ENCODE measurements at places on chromosomes 7 and 10.

DNA sequence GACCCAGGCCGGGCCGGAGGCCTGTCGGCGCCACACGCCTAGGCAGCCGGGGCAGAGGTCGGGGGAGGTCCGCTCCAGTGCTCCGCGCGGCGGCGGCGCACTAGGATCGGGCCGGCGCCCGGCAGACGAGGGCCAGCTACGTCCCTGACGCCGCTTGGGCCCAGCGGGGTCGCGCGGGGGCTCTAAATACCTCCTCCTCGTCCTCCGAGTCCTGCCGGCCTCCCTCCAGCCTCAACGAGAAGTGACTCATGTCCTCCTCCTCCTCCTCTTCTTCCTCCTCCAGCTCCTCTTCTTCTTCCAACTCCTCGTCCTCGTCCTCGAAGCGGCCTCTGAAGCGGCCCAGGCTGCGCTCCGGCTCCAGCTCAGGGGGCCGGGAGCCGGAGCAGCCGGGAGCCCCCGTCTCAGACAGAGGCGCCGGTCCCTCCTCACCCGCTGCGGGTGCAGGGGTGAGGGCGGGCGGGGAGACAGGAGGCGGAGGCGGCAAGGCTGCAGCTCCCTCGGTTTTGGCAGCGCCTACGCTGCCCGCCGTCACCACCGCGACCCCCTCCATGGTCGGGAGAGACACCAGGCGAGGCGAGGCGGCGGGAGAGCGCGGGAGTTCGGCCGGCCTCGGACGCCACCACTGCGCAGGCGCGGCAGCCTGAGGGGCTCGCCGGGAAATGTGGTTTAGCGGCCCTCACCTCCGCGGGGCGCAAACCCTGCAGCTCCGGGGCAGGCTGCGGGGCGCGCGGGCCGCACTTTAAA lies at the start of gene PCGF6:
TSS of gene PCGF6 (minus strand) at position 624 of the 744 bp plus-strand sequence. CDS start at position 550, 74 bp downstream.
- H3K36me3 ChIP-seq, result peaks cover 10% of the 10 kb centered on the region
- H3K27me3 ChIP-seq, result no peaks in the 10 kb centered on the region
- DNase-seq, result peak; percentile 39
- peak within 1 kb of the TSS; percentile 71 for H3K4me3 ChIP-seq

DNA sequence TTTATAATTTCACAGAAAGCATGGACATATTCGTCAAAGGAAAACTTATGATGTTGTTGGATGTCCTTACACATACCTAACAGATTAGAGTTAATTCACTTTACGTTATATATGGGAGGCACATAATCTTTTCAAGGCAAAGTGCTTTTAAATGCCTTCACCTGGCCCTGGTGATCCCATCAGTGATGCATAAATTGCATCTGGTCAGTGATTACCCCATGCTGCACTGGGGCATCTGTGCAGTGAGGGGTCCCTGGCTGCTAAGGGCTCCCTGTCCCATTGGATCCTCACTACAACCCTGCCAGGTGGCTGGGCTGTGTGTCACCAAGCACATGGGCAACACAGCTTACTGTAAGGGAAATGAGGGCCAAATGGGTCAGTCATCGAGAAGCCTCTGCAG lies 441.1 kb downstream of the RPS24 start:
- DNase-seq, result no peak
- H3K4me3 ChIP-seq, result no peak overlapping the region
- H3K27me3 ChIP-seq, result no peaks in the 10 kb centered on the region
- no peaks in the 10 kb centered on the region for H3K36me3 ChIP-seq
- no peak overlapping the region for H3K27ac ChIP-seq

GRCh38 chr10:31700181-31700611 lies 228.4 kb downstream of the ARHGAP12 start:
- no peaks in the 10 kb centered on the region for H3K4me1 ChIP-seq
- no peak overlapping the region for H3K27ac ChIP-seq
- H3K36me3 ChIP-seq, result no peaks in the 10 kb centered on the region
- H3K27me3 ChIP-seq, result peaks cover 2% of the 10 kb centered on the region
- no peak overlapping the region for H3K4me3 ChIP-seq

GRCh38 chr10:7866176-7866575 lies 47.9 kb downstream of the TAF3 start:
- no peak for DNase-seq
- H3K27me3 ChIP-seq, result no peaks in the 10 kb centered on the region
- H3K36me3 ChIP-seq, result no peaks in the 10 kb centered on the region
- no peaks in the 10 kb centered on the region for H3K4me1 ChIP-seq

- no peak overlapping the region for H3K4me3 ChIP-seq
- H3K27me3 ChIP-seq, result peaks cover 18% of the 10 kb centered on the region
- no peak for DNase-seq
- no peak overlapping the region for H3K27ac ChIP-seq
- no peaks in the 10 kb centered on the region for H3K36me3 ChIP-seq
These were observed 6.5 kb upstream of the RET start for GRCh38 chr10:43070121-43071085.

DNA sequence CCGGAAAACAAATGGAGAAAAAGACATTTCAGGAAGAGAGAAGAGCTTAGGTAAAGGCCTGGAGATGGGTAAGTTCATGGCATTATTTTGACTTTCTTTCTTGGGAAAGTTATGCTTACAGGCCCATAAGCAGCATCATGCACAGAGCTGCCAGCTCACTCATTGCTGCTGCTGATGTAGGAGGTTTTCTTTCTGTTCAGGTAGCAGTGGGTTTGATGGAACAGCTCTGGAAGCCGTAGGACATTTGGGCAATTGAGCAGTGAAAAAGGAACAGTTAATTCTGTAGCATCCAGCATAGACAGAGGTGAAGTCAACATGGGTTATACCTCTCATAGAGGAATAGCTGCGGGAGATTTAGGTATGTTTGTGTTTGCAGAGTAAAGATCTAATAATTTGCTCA lies 3.3 kb downstream of the CHN2 start:
- peaks cover 17% of the 10 kb centered on the region for H3K4me1 ChIP-seq
- no peak overlapping the region for H3K4me3 ChIP-seq
- no peaks in the 10 kb centered on the region for H3K36me3 ChIP-seq
- no peak for DNase-seq
- no peaks in the 10 kb centered on the region for H3K27me3 ChIP-seq

DNA sequence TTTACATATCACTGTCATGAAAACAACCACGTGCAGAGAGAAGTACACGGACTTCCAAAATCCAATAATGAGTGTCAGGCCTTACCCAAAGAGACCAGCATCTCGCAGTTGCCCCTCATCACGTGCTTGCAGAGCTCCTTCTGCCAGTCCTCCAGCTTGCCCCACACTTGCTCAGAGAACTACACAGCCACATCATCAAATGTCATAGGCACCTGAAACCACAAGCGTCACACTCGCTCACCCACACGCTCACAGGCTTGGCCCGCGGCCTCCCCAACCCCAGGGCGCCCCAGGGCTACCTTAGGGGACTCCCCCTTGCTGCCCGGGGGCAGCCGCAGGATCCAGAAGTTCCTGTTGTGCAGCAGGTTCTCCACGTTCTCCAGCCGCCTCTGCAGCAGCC lies 123.4 kb upstream of the ZNF746 start:
- H3K27me3 ChIP-seq, result no peaks in the 10 kb centered on the region
- peaks cover 51% of the 10 kb centered on the region for H3K36me3 ChIP-seq
- H3K4me1 ChIP-seq, result peaks cover 17% of the 10 kb centered on the region
- no peak overlapping the region for H3K4me3 ChIP-seq
- peak overlapping the region; percentile 15 for H3K27ac ChIP-seq

DNA sequence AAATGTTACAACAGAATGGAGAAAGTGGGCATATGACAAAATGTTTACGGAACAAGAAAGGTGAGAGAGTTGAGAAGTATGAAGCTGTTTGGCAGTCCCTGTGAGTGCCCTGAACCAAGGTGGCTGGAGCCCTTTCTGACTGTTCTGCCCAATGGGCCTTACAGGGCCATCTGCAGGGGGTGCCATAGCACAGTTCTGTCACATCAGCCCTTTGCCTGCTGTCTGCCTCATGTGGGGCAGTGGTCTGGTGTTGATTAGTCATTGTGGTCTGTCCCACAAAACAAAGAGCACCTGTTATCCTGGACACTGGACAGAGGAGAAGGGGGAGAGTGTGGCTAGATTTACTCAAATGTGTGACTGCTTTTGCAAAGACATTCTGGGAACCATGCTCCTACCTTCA lies 51.5 kb upstream of the OSBPL3 start:
- H3K4me1 ChIP-seq, result peaks cover 22% of the 10 kb centered on the region
- H3K4me3 ChIP-seq, result no peak overlapping the region
- DNase-seq, result no peak
- no peaks in the 10 kb centered on the region for H3K36me3 ChIP-seq
- H3K27me3 ChIP-seq, result no peaks in the 10 kb centered on the region
- no peak overlapping the region for H3K27ac ChIP-seq

GRCh38 chr10:22427890-22428571 lies 82.7 kb downstream of the SPAG6 start:
- H3K4me3 ChIP-seq, result no peak overlapping the region
- no peaks in the 10 kb centered on the region for H3K36me3 ChIP-seq
- H3K4me1 ChIP-seq, result no peaks in the 10 kb centered on the region
- no peak for DNase-seq

DNA sequence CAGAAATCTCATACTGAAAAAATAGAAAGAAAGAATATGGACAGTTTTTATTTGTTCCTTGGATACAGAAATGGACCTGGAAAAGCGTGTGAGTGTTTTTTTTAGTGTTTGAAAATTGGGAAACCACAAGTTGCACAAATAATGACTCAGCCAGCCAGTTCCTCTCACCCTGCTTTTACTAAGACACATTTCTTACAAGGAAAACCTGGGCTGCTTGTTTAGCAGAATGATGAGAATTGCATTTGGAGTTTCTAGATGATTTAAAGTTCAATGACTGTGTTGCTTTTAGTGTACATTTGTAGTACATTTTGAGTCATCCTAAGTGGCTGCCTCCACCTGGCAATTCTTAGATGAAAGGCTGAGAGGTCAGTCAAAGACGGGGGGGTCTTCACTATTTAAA lies 218.7 kb downstream of the ABCA13 start:
- no peak overlapping the region for H3K27ac ChIP-seq
- DNase-seq, result no peak
- peaks cover 3% of the 10 kb centered on the region for H3K27me3 ChIP-seq
- no peak overlapping the region for H3K4me3 ChIP-seq

DNA sequence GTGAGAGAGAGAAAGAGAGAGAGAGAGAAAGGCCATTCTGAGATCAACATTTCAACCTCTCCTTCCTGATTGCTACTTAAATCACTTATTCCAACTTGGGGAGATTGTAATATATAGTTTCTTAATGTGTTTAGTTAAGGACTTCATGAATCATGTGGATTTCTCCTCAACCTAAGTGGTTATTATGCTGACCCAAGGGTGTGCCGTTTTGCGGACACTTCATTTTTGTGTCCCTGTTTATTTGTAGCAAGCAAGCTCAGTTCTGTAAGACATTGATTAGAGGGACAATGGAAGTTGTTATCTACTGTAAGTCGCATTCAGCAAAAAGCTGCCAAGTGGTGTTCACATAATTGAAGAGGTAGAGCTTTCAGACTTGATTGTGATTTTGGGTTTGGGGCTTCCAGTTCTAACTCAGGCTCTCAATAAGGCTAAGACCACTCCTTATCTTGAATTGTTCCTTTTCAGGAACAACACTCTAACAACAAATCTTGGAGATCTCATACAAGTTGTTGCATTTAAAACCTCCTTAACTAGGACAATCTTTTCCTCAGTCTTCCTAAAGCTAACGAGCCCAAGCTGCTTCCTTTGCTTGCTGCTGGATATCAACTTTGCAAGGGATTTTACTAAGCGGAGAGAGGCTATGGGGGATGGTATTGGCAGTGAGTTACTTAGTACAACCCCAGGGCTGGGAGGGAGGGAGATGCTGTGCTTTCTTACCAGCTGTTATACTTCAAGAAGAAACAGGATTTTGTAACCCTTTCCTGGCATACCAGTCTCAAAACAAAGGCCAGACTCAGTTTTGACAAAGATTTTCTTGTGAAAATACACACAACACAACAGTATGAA lies 19.8 kb upstream of the COL1A2 start:
- DNase-seq, result no peak
- H3K27ac ChIP-seq, result no peak overlapping the region
- H3K36me3 ChIP-seq, result no peaks in the 10 kb centered on the region
- no peaks in the 10 kb centered on the region for H3K27me3 ChIP-seq
- no peak overlapping the region for H3K4me3 ChIP-seq

DNA sequence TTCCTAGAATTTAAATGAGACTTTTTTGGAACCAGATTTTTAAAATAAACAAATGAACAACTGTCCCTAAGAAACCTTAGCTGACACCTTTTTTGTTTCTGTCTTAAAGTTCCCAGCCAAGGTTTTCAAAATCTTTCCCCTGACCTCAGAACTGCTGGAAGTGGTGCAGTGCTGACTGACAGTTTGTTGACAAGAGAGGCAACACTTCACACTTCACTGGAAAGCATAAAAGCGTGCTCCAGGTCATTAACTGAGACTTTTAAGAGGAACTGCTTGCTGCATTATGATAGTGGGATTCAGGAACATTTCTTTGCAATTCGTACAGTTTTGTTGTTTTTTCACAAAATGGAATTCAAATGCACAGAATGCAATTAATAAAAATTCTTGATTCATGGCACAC lies 36.2 kb downstream of the SYPL1 start:
- no peak for DNase-seq
- H3K4me1 ChIP-seq, result peaks cover 19% of the 10 kb centered on the region
- H3K36me3 ChIP-seq, result no peaks in the 10 kb centered on the region
- no peaks in the 10 kb centered on the region for H3K27me3 ChIP-seq

GRCh38 chr10:96960872-96961271 lies 128.8 kb downstream of the LCOR start:
- H3K4me1 ChIP-seq, result no peaks in the 10 kb centered on the region
- H3K27ac ChIP-seq, result no peak overlapping the region
- DNase-seq, result no peak
- H3K27me3 ChIP-seq, result no peaks in the 10 kb centered on the region
- H3K4me3 ChIP-seq, result no peak overlapping the region

Data from T-cell (primary cell).